Left ventricle myocardium inferior (tissue), 1 donor: ENCODE measurements at places on chromosomes 6 and 20. TPM values are rescaled to one million over a fixed set of nuclear protein-coding genes. Genes with fewer than 3 reads are reported as not detected.

DNA sequence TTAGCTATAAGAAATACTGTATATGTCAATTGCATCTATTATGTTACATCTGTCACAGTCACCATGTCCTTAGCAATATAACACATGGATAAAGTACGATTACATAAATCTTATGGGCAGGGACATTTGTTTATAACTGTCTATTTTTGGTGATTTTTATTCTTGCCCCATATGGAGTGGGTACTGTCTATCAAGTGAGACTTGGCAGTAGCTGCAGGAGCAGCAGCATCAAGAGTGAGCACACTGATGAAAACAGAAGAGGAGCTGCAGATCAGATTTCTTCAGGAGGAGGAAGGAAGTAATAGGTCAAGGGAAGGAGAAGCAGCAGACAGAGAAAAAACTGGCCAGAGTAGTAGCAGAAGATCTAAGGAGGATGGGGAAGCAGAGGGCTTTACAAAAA, 516.7 kb downstream of the C6orf118 start:
- H3K27me3 ChIP-seq, result no peaks in the 10 kb centered on the region
- H3K27ac ChIP-seq, result no peak overlapping the region
- no peak for DNase-seq
- H3K36me3 ChIP-seq, result no peaks in the 10 kb centered on the region

- H3K27ac ChIP-seq, result no peak overlapping the region
- no peak for DNase-seq
- no peaks in the 10 kb centered on the region for H3K36me3 ChIP-seq
These were observed 20.1 kb upstream of the RNGTT start for GRCh38 chr6:88983532-88983931.

MATN4 gene
- not detected for total RNA-seq

DNA sequence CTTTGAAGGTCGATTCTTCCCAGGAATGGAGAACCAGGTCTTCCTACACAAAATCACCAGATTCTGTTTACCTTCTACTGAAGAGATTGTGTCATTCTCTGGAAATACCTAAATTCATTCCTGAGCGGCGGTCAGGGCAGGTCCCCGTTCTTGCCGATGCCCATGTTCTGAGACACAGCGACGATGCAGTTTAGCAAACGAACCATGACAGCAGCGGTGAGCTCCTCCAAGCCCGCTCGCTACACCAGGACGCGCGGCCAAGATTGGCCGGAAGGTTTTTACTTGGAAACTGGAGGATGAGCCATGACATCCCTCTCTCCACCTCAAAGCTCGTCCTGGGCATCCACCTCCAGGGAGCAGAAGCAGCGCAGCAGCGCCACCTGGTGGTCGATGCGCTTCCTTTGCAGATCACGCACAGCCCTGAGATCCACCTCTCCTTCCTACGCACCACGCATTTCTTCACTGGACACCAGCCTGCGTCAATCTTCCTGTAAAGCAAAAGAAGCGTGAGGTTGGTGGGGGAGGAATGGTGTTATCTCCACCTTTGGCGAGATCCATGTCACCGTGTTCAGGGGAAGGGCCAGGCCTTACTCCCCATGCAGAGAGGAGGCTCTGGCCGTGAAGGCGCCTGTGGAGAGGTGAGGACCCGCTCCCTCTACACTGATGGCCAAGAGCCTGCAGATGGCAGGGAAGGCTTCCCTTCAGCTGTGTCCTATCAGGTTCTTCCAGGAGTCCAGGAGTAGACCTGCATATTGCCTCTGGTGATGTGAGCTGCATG, 9.9 kb upstream of the HLA-B start:
- H3K27ac ChIP-seq, result no peak overlapping the region
- H3K4me3 ChIP-seq, result peak overlapping the region; percentile 49
- H3K27me3 ChIP-seq, result peaks cover 35% of the 10 kb centered on the region

DNA sequence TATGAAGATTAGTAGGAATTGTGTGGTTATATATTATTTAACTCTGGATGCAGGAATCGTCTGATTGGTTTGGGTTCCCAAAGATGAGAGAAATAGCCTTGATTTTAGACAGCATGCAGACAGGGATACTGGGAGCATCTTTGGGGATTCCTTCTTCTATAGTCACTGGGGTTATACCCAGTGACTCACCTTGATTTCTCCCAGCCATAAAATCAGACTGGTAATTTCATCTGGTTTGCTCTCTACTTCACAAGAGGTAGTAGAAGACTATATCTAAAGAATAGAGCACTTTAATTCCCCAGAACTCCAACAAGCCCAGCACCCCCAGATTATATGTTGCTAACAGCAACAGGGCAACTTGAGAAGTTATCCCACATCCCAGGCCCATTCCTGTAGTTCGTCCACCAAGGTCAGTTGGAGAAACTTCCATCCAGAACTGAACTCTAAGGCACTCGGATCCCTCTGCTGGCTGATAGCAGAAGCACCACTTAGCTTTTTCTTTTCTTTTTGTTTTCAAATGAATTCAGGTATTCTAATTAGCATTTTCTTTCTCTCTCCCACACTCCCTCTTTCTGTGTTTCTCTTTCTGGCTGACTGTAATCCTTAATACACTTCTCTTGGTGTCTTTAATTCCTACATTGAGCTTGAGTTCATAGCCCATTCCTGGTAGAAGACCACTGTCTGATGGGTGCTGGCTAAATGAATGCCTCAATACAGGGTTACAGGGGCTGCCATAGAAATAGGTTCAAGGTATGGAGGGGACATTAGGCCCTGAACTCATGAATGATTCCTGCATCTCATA, 20.4 kb upstream of the EFHC1 start:
- no peak overlapping the region for H3K27ac ChIP-seq
- peaks cover 3% of the 10 kb centered on the region for H3K4me1 ChIP-seq
- no peak overlapping the region for H3K4me3 ChIP-seq
- peaks cover 10% of the 10 kb centered on the region for H3K36me3 ChIP-seq

- DNase-seq, result no peak
- H3K36me3 ChIP-seq, result no peaks in the 10 kb centered on the region
- H3K27me3 ChIP-seq, result no peaks in the 10 kb centered on the region
- H3K27ac ChIP-seq, result no peak overlapping the region
These were observed 274.2 kb downstream of the NRN1 start for GRCh38 chr6:5732496-5732895.

DNA sequence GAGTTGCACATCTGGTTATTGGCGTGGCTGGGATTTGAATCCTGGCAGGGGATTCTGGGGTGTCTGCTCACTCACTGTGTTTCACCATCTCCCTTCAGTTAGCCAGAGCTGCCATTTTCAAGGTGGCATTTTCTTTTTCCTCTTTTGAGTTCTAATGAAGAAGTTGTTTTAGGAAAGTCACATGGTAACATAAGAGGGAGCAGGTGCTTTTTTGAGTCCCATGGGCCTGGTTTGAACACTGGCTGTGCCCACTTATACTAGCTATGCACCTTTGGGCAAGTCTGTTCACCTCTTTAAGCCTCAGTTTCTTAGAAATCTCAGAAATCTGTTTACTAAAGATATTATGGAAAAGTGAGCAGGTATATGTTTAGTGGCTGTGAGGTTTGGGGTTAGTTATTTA, 39.6 kb downstream of the ANKS1A start:
- H3K36me3 ChIP-seq, result no peaks in the 10 kb centered on the region
- H3K4me1 ChIP-seq, result peaks cover 41% of the 10 kb centered on the region
- no peaks in the 10 kb centered on the region for H3K27me3 ChIP-seq
- no peak overlapping the region for H3K4me3 ChIP-seq

DNA sequence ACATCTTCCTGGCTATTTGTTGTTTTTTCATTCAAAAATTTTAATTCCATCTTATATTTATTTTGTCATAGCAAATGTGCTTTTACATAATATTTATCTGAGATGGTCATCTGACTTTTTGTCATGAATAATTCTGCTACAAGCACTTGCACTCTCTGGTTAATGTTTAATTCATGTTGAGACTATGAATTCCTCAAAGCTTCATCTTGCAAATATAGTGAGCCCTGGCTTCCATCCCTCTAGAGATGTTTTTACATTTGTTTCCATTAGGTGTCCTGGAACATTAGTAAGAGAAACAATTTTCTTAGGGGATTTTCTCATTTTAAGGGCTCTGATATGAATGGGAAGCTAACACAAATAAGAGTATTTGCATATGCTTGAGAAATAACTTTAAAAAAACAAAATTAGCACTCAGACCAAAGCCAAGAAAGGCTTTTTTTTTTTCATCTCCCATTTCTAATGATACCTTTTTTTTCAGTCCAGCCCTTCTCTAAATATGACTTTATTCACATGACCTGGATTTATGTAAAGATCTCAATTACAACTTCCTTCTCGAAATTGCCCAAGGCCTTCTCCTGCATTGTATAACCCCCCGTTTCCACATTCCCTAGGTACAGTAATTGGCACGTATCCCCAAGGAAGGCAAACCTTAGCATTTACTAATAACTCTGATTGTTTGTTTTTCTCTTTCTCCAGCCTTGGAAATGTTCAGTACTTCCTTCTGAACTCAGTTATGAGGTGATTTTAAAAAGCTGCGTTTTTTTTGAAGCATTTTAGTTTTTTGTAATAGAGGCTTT, 797.0 kb upstream of the GJE1 start:
- H3K36me3 ChIP-seq, result no peaks in the 10 kb centered on the region
- H3K27ac ChIP-seq, result no peak overlapping the region
- no peaks in the 10 kb centered on the region for H3K27me3 ChIP-seq
- no peaks in the 10 kb centered on the region for H3K4me1 ChIP-seq
- no peak overlapping the region for H3K4me3 ChIP-seq

DNA sequence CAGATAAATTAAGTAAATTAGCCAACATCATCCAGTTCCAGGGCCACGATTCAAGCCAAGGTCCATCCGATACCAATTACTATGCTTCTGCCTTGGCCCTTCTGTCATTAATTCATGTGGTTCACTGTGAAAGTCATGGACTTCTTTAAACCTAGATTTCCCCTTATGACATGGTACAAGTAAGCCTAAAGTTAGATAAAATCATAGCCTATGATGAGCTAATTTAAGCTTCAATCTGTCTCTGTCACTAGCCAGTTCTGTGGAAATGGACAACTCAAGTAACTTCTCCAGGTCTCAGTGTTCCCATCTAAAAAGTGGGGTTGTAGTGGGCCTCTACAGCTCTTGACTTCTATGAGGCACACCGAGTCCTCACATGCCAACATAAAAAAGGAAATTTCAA, 225.5 kb upstream of the MARCKS start:
- no peaks in the 10 kb centered on the region for H3K27me3 ChIP-seq
- peaks cover 48% of the 10 kb centered on the region for H3K4me1 ChIP-seq
- no peak overlapping the region for H3K4me3 ChIP-seq
- H3K36me3 ChIP-seq, result no peaks in the 10 kb centered on the region

DNA sequence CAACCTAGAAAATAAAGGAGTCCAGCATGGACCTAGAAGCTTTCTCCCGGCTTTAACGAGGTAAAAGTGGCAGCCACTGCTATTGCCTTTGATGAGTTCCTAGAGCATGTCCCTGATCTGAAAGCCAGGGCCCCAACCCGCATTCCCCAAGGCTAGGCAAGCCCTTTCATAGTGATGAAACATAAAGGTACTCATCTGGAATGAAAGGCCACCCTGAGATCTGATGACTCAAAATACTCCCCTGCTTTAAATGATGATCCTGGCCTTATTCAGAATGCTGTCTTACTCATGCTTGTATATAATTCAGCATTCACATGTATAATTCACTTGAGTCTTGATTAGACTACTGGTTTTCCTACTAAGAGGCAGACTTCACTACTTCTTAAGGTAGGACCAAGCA, 21.3 kb downstream of the TTPAL start:
- no peaks in the 10 kb centered on the region for H3K27me3 ChIP-seq
- no peak overlapping the region for H3K4me3 ChIP-seq
- DNase-seq, result no peak
- peaks cover 100% of the 10 kb centered on the region for H3K36me3 ChIP-seq
- H3K27ac ChIP-seq, result no peak overlapping the region

GRCh38 chr20:21514553-21515251, 838 bp upstream of the NKX2-2 start:
- H3K4me3 ChIP-seq, result peak overlapping the region; percentile 56
- H3K27me3 ChIP-seq, result peaks cover 100% of the 10 kb centered on the region
- peaks cover 77% of the 10 kb centered on the region for H3K4me1 ChIP-seq
- no peak for DNase-seq
- no peaks in the 10 kb centered on the region for H3K36me3 ChIP-seq

GRCh38 chr6:22873513-22874136, 304.3 kb downstream of the HDGFL1 start:
- no peaks in the 10 kb centered on the region for H3K27me3 ChIP-seq
- no peak overlapping the region for H3K4me3 ChIP-seq
- no peaks in the 10 kb centered on the region for H3K36me3 ChIP-seq
- H3K27ac ChIP-seq, result peak overlapping the region; percentile 25

GRCh38 chr6:79810871-79811270, 136.5 kb downstream of the ELOVL4 start:
- no peak overlapping the region for H3K4me3 ChIP-seq
- H3K36me3 ChIP-seq, result no peaks in the 10 kb centered on the region
- H3K27ac ChIP-seq, result no peak overlapping the region
- no peak for DNase-seq
- no peaks in the 10 kb centered on the region for H3K4me1 ChIP-seq

GRCh38 chr20:32248043-32248442, 29.4 kb upstream of the KIF3B start:
- no peak for DNase-seq
- H3K27me3 ChIP-seq, result no peaks in the 10 kb centered on the region
- H3K36me3 ChIP-seq, result no peaks in the 10 kb centered on the region
- no peaks in the 10 kb centered on the region for H3K4me1 ChIP-seq

- H3K27me3 ChIP-seq, result no peaks in the 10 kb centered on the region
- H3K4me1 ChIP-seq, result peaks cover 13% of the 10 kb centered on the region
- H3K27ac ChIP-seq, result no peak overlapping the region
- H3K36me3 ChIP-seq, result peaks cover 12% of the 10 kb centered on the region
- DNase-seq, result no peak
These were observed 6.6 kb downstream of the PPDPF start for GRCh38 chr20:63527184-63527583.

HACE1 gene
- 5.9 TPM for total RNA-seq

TRAPPC3L gene
- not detected for total RNA-seq

GRCh38 chr20:41900201-41900691, 282.1 kb upstream of the CHD6 start:
- no peaks in the 10 kb centered on the region for H3K36me3 ChIP-seq
- no peaks in the 10 kb centered on the region for H3K4me1 ChIP-seq
- H3K4me3 ChIP-seq, result no peak overlapping the region
- DNase-seq, result no peak

GRCh38 chr20:51062065-51062464, 39.2 kb upstream of the KCNG1 start:
- no peaks in the 10 kb centered on the region for H3K36me3 ChIP-seq
- DNase-seq, result no peak
- no peak overlapping the region for H3K27ac ChIP-seq
- no peak overlapping the region for H3K4me3 ChIP-seq
- H3K27me3 ChIP-seq, result peaks cover 95% of the 10 kb centered on the region

TRIM15 gene
- not detected for total RNA-seq

DNA sequence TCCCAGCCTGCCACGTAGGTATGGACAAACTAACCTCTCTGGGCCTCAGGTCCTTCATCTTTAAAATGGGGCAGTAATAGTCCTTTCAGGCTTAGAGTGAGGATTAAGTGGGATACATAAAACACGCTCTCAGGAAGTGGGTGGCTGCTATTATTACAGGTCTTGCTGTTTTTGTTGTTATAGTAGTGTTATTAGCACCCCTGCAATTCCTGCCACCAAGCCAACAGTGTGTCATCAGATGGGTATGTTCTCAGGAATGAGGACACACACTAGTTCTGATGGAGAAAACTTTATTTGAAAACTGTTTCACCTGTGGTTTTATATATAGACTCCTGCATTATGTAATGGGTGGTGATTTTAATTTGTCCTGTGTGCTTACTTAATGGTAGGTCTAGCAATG, 131.7 kb downstream of the LRRC1 start:
- no peaks in the 10 kb centered on the region for H3K27me3 ChIP-seq
- peak overlapping the region; percentile 57 for H3K27ac ChIP-seq
- no peak overlapping the region for H3K4me3 ChIP-seq
- DNase-seq, result no peak
- no peaks in the 10 kb centered on the region for H3K36me3 ChIP-seq

GRM1 gene
- total RNA-seq, result 6.7 TPM
